ENCODE measurements at places on chromosomes 5 and 9.
A peak's percentile ranks its signal among the peaks of the same experiment; 100 is the strongest.

- peak; percentile 5 for DNase-seq
These were observed 34.9 kb upstream of the FOXI1 start for GRCh38 chr5:170070556-170071412.

DNA sequence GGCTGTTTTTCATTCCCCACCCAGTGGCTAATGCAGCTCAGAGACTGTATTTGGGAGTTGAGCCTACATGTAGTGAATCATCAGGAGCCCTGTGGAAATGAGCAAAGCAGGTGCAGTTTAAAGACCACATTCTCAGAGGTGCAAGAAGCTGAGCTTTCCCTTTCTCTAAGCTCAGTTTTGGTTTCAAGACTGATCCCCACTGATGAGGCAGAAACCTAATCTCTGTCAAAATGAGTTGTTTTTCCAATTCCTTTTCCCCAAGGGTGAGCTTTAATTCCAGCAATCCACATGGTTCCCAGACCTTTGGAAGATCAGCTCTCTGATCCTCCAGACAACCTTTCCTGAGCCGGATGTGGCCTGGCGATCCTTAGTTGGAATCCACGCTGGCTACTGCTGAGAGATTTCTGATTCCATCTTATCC lies 420.5 kb downstream of the EBF1 start:
- no peak for DNase-seq

- no peak for DNase-seq
These were observed 1587.7 kb upstream of the ACO1 start for GRCh38 chr9:30796764-30797163.

GRCh38 chr5:73542020-73542419 lies 23.4 kb downstream of the ANKRA2 start:
- no peak for DNase-seq

- no peak for DNase-seq
These were observed 980 bp downstream of the CCNO start for GRCh38 chr5:55232271-55232984.

- DNase-seq: no peak
These were observed 37.9 kb downstream of the GAS1 start for GRCh38 chr9:86909388-86909787.
